ENCODE measurements at places on chromosomes 4 and X. TPM values are rescaled to one million over a fixed set of nuclear protein-coding genes. Genes with fewer than 3 reads are reported as not detected.

Gene NHS
- 23.3 TPM for total RNA-seq

Gene CPEB2
- 31.0 TPM for total RNA-seq

Gene TMPRSS11A
- not detected for total RNA-seq

Gene AMOT
- total RNA-seq: 55.2 TPM

Gene CORIN
- 0.63 TPM for total RNA-seq

Gene HSFX3
- not detected for total RNA-seq
